ENCODE measurements at places on chromosomes 16 and 17.

GRCh38 chr17:6543079-6544010 is 13.0 kb downstream of the PITPNM3 start:
- DNase-seq = no peak

DNA sequence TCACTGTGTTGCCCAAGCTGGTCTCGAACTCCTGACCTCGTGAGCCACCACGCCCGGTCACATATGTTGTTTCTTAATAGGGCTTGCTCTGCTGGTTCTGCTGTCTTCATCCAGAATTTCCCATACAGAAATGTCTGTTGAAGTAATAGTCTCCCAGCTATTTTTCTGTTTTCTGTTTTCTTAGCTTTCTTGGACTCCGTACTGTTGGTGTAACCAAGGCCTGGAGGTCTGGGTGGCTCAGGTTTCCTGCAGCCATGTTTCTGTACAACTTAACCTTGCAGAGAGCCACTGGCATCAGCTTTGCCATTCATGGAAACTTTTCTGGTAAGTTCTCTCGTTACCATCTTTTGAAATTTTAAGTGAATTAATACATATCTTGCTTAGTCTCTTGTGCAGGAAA is 2.8 kb downstream of the SF3B3 start:
- no peak for DNase-seq

- DNase-seq = no peak
These were observed 11.1 kb upstream of the TFAP4 start for GRCh38 chr16:4283939-4284338.

DNA sequence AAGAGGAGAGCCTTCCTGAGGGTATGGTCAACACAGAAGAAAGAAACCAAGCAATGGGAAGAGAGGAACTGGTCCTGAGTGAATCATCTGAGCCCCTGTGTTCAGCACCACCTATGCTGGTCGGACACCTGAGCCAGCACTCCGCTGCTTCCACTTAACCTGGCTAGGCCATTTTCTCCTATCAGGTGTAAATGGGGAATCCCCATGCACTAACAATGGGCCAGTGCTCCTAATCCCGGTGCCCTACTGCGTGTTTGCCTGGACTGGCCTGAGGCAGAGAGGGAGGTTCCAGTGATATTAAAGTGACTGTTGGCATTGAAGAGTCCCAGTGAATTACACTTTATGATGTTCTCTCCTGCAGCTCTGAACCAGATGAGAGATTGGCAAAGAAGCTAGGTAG is 34.4 kb upstream of the XYLT2 start:
- no peak for DNase-seq

- no peak for DNase-seq
These were observed 541 bp downstream of the VKORC1 start for GRCh38 chr16:31094088-31094423.

- no peak for DNase-seq
These were observed 15.4 kb downstream of the RBFOX3 start for GRCh38 chr17:79595471-79595870.

DNA sequence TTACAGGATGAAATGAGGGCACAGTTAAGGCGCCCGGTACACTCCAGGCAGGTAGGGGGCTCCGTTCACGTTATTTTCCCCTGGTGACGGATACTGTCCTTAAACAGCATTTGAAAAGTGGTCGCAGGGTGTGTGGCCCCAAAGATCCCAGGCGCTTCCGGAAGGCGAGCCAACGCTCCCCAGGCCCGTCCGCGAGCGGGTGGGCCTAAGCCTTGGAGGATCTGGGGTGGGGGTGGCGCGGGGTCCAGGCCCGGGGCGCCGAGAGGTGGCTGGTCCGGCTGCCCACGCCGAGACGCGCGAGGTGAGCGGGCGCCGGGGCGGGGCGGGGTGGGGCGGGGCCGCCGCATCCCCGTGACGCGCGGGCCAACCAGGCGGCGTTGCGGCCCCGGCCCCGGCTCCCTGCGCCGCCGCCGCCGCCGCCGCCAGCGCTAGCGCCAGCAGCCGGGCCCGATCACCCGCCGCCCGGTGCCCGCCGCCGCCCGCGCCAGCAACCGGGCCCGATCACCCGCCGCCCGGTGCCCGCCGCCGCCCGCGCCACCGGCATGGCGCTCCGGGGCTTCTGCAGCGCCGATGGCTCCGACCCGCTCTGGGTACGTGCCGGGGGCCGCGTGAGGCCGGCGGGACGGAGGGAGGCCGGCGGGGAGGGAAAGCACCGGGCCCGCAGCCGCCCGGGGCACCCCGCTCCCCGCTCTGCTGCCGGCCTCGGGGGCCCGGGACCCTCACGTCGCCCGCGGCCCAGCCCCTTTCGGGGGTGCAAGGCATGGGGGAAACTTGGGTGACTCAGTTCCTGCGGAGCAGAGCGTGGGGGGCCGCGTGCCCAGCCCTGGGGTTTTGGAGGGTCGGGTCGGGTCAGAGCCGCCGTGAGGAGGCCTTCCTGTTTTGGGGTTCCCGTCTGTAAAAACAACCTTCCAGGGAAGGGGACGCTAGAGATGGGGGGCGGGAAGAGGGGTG is at the start of gene ABCC1:
ABCC1 (plus strand) TSS at position 407 of the 951 bp plus-strand sequence; CDS start at position 543, 136 bp downstream.
- peak; percentile 56 for DNase-seq

DNA sequence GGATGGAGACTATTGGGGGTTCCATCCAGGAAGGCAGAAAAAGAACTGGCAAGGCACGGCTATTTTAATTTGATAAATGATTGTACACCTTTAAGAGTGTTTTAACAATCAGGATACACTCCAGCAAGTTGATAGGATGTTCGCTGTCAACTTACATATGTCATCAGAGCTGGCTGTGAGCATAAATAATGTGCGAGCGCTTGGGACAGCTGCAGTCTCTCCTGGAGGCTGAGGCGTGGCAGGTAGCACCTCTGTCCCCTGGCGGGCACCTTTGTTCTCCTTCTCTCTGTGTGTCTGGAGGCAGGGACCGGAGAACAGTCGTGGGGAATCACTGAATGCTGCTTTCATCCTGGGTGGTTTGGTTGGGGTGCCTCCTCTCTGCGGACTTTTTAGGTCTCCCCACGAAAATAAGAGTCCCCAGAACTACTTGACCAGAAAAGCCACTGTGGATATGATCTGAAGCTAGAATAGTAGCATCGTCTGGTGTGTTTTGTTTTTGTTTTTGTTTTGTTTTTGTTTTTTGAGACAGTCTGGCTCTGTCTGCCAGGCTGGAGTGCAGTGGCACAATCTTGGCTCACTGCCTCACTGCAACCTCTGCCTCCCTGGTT is 9.4 kb downstream of the BAHCC1 start:
- DNase-seq = no peak

Measured in activated CD8-positive, alpha-beta T cell treated with anti-CD3 and anti-CD28 coated beads, Interleukin-2, amount 10 ng/mL, durations not matched to agents 7 days and 5 days (primary cell).